ENCODE measurements at places on chromosomes 12 and 14.

DNA sequence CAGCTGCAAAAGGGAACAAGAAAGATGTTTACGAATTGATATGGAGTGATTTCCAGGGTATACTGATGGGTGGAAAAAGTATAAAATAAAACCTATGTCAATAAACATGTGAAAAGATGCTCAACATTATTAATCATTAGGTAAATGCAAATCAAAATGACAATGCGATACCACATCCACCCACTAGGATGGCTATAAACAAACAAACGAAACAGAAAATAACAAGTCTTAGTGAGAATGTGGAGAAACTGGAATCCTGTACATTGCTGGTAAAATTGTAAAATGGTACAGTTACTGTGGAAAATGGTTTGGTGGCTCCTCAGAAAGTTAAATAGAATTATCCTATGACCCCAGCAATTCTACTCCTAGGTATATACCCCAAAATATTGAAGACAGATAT is 9.5 kb upstream of the BEST3 start:
- no peak for DNase-seq

- DNase-seq: no peak
Measured at GRCh38 chr14:91249841-91250616, 5.5 kb upstream of the GPR68 start.

DNA sequence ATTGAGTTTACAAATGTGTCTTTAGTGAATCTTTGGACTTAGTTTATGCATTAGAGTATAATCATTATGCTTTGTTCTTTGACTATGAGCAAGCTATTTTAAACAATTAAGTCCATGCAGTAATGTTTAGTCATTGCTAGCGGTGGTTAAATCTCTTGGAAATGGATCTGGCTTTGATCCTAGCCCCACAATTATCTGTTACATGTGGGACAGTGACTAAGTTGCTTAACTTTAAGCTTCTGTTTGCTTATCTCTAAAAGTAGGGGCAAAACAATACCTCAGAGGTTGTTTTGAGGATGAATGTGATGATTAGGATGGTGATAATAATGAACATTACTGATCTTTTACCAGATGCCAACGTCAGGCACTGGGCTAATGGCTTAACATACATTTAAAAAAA is 124.2 kb downstream of the NPAS3 start:
- DNase-seq: no peak

GRCh38 chr12:5807090-5807414 is 138.0 kb downstream of the ANO2 start:
- no peak for DNase-seq

GRCh38 chr14:57884175-57884574 is 18.3 kb upstream of the SLC35F4 start:
- no peak for DNase-seq

- no peak for DNase-seq
Measured at GRCh38 chr12:92908108-92908507, 21.0 kb downstream of the EEA1 start.

GRCh38 chr12:80807640-80808288 is 91.1 kb downstream of the MYF5 start:
- no peak for DNase-seq

DNA sequence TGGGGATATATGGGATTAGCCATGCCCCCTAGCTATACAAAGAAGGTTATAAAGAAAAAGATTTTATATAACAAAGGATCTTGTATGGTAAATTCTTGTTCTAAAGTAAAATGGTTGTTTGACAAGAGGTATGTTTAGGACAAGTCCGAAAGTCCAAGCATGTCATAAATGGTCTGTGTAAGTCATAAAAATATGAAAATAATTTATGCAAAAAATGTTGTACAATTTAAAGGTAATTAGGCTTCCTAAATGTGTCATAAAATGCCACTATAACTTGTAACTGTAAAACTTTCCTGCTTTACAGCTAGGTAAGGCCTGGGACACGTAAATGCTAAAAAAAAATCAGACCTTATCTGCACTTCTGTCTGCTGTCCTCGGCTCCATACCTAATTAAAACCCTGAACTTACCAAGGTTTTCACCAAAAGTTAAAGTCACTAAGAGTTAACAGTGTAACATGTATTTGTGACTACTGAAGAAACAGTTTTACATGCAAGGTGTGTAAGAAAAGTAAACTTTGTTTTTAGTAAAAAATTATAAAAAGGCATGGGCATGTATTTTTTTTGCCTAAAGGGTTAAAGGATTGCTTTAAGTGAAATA is 110.0 kb upstream of the RESF1 start:
- DNase-seq: no peak

DNA sequence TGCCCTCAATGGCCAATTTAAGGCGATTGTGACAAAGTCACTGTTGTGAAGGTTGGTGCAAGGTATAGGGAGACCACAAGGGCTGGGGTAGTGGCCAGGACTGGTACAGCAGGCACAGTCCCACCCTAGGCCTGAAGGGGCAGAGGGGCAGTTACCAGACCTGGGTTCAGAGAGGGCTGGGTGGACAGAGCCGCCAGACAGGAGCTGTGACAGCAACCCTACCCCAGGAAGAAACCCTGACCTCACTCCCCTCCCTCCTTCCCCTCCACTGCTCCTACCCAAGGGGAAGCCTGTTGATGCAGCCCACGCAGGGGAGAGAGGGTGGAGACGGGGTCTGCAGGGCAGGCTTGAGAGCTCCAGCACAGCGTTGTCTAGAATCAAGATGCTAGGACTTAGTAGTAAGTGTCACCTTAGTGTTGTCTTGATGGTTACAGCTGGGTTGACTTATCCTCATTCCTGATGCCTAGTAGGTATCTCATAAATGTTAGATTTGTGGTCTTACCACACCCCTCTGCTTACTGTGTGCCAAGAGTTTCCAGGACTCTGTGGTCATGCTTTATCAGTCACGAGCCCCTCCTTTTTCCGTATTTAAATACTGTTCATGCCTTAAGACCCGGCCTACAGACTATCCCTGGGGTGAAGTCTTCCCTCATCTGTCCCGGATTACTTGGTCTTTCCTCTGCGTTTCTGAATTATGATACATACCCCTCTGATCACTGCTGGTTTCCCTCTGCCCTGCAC is 14.4 kb downstream of the EML1 start:
- DNase-seq: no peak

DNA sequence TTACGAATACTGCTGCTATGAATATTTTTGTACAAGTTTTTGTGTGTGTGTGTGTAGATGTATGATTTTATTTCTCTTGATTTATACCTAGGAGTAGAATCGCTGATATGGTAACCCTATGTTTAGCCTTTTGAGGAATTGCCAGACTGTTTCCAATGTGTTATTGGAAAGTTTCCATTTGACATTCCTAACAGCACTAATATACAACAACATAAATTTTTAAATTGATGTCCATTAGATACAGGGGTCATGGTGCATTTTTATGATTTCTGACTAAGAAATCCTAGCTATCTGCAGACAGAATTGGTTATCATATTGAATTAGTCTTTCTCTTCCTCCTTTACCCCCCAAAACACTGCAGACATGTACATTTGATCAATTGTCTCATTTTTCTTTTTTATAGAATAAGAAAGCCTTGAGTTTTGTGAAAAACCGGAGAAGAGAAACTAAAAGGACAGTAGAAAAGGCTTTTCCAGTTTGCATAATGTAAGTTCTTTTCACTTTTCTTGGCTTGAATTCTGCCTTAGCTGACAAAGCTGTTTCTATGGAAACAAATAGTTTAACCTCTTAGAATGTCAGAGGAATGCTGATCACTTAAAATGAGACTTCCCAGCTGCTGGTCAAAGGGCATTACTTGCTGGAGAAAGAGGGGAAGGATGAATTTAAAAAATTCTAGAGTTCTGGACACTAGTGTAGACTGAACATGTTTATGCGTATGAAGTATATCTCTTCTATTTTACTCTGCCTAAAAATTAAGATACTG is 28.2 kb downstream of the PALS1 start:
- peak; percentile 70 for DNase-seq

GRCh38 chr12:130872179-130873096 is 572 bp downstream of the RAN start:
- DNase-seq: peak; percentile 22

- DNase-seq: no peak
Measured at GRCh38 chr14:104341532-104342434, 203.4 kb downstream of the KIF26A start.

- no peak for DNase-seq
Measured at GRCh38 chr14:102396521-102396920, 33.8 kb downstream of the TECPR2 start.

- DNase-seq: no peak
Measured at GRCh38 chr12:14601692-14602478, 34.2 kb upstream of the PLBD1 start.

DNA sequence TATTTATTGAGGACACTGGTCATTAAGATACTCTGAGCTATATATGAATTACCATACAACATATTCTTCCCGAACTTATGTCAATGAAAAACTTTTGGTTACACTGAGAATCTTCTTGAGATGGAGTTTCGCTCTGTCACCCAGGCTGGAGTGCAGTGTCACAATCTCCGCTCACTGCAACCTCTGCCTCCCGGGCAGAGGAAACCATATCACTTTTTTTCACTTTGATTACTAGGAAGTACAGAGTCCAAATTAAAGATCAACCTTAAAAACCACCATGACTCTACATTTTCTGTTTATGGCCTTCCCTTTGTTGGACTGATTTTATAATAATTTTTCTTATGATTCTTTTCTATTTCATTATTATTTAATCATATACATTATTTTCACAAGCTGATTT is 336.5 kb downstream of the FSCB start:
- no peak for DNase-seq

- DNase-seq: peak; percentile 30
Measured at GRCh38 chr12:32877601-32878459, 18.7 kb downstream of the PKP2 start.

DNA sequence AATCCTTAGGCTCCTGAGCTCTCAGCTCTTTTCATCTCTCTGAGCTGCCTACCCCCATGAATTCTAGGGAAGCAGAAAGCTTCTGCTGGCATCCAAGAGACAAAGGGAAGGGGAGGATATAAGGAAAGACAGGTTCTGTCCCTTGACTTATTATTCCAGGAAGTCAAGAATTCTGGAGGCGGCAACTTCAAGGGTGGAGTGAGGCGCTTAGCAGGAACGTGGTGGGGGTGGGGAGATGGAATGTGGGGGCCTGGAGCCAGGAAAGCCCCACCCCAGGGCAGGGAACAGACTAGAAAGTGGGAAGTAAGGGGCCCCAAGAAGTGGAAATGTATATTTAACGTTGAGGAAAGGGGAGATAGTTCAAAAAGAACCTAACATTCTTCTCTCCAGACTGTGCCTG is 1.4 kb downstream of the CALCOCO1 start:
- DNase-seq: no peak

DNA sequence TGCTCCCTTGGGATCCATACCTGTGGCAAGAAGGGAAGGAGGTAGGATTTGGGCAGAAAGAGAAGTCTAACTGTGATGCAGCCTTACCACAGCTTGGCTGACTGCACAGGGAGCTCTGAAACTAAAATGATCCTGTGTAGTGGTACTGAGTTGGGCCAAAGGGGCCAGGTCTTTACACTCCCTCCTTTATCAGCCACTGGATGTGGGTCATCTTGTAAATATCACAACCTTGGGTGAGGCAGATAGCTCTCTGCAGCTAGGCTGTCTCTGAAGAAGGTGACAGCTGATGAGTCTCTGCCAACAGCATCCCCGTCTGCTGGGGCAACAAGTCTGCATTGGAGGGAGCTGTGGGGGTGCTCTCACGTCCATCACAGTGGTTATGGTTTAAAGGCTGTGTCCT is 95.9 kb upstream of the CAND1 start:
- no peak for DNase-seq

DNA sequence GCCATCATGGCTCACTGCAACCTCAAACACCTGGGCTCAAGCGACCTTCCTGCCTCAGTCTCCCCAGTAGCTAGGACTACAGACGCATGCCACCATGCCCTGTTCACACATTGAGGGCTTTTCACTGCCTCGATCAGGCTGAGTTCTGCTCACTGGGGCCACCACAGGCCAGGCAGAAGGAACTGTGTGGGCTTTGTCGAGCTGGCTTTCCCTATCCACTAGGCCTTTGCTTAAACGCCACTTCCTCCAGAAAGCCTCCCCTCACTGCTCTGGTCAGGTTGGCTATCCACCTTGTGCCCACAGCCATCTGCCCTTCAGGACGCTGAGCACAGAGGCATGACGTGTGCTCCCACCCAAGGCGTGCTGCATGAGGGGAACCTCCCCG is 45.2 kb downstream of the MLXIP start:
- DNase-seq: no peak

- DNase-seq: peak; percentile 12
Measured at GRCh38 chr14:42192738-42193653, 586.3 kb downstream of the LRFN5 start.

DNA sequence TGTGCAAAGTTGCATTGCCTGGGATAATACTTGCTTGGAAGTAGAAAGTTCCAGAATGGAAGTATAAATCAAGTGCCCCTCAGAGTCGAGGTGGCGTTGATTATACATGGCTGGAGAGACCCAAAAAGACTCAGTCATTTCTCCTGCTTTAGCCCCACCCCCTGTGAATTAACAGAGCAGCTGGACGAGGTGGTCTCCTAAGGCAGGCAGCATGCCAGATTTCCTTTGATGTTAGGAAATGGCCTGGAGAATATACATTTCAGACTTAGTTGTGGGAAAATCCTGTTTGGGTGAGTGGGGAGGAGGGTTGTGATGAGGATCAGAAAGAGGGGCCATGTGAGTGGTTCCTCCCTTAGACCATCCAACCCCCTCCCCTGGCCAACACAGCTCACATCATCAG is 406.1 kb upstream of the TMPO start:
- no peak for DNase-seq

GRCh38 chr12:49842519-49843352 is at the start of gene BCDIN3D:
TSS of gene BCDIN3D (minus strand) at chr12:49843106. CDS start at chr12:49843087, 19 bp downstream.
- DNase-seq: peak; percentile 89

DNA sequence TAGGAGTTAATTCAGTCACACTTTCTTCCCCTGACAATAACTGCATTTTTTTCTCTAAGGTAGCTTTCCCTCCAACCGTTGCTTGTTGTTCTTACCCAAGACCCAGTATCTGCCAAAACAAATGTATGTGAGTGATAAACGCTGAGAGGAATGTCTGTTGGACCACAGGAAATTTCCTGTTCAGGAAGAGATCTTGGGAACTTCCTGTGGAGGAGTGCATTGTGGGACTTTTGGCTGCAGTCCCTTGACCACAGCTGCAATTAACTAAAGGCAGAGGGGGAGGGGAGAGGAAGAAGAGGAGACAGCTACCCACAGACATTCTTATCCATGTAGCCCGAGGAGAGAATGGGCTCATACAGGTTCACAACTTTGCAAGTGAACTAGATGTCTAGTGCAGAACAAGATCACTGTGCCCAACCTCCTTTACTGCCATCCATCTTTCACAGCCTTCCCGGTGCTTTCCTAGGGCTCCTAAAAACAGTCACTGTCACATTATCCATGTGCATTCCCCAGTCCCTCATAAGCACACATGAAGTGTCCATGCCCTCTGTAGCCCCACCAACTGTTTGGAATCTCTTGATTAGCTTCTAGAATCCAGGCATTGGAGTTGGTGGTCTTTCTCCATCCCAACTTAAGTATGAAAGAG is 149.5 kb downstream of the ETV6 start:
- no peak for DNase-seq

GRCh38 chr12:39892146-39892545 is 213.7 kb downstream of the SLC2A13 start:
- no peak for DNase-seq

- DNase-seq: no peak
Measured at GRCh38 chr12:23352670-23353069, 596.8 kb downstream of the SOX5 start.

GRCh38 chr12:10102322-10102721 is 3.5 kb upstream of the CLEC1A start:
- peak; percentile 46 for DNase-seq

- peak; percentile 76 for DNase-seq
Measured at GRCh38 chr12:109458771-109459208, 18.3 kb downstream of the KCTD10 start.

GRCh38 chr14:44625098-44625497 is 118.0 kb upstream of the FSCB start:
- DNase-seq: no peak

- DNase-seq: no peak
Measured at GRCh38 chr14:98908050-98908449, 363.9 kb downstream of the BCL11B start.

Data from pons (tissue), 1 donor.